ENCODE measurements at places on chromosomes 2 and 18.

- DNase-seq = no peak
Observed at GRCh38 chr2:196566961-196567666, 72.4 kb upstream of the CCDC150 start.

- no peak for DNase-seq
Observed at GRCh38 chr18:32355896-32356295, 114.8 kb downstream of the GAREM1 start.

- DNase-seq = no peak
Observed at GRCh38 chr18:53797998-53798495, 426.4 kb downstream of the MBD2 start.

DNA sequence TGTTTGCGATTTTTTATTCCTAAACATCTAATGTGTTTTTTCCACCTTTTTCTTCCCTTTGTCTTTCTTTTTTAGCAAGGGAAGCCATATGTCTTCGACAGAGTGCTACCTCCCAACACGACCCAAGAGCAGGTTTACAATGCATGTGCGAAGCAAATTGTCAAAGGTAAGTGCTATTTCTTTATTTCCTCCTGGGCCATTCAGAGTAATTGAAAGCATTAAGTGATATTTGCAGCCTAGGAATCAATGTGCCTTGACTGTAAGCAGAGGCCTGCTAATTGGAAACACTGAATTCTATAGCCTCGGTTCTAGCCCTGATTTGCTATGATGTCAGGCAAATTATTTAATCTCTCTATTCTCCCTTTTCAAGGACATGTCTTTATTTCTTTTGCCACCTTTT lies 47.0 kb downstream of the KIF5C start:
- DNase-seq = no peak

DNA sequence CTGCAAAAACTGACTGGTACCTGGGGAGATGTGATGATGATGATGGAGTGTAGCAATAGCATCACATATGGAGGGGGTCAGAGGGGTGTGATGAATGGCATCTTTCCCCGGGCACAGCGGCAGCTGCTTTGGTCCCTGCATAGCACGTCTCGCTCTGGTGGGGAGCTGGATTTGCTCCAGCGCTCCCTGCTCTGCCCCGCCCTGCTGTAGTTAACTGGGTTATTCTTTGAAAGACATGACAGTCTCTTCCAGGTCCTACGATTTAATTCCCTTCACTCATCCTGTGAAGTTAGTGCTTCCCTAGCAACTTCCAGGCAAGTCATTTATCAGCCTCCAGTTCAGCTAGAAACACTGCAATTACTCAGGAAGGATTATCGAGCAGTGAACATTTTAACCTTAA lies 463.1 kb downstream of the TSN start:
- no peak for DNase-seq

DNA sequence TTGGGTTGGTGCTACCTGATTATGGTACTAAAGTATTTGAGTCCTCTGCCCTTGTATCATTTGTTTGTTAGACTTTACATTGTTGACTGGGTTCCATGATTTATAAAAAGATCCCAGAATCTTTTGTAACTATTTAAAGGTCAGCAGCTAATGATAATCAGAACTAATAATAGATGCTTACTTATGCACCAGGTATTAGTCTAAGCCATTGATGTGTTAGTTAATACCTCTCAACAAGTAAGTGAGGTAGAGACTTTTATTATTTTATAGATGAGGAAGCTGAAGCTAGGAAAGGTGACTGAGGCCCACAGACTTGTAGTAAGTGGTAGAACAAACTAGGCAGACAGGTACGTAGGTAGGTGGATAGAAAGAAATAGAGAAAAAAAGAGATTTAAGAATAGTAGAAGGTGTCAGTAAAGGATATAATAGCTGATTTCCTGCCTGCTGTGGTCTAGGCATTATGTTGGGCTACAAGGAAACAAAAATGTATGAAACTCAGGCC lies 68.1 kb downstream of the CRIM1 start:
- no peak for DNase-seq

GRCh38 chr2:10477443-10478297 lies 29.5 kb upstream of the ODC1 start:
- DNase-seq = no peak

- no peak for DNase-seq
Observed at GRCh38 chr18:67239826-67240225, 276.7 kb downstream of the DSEL start.

DNA sequence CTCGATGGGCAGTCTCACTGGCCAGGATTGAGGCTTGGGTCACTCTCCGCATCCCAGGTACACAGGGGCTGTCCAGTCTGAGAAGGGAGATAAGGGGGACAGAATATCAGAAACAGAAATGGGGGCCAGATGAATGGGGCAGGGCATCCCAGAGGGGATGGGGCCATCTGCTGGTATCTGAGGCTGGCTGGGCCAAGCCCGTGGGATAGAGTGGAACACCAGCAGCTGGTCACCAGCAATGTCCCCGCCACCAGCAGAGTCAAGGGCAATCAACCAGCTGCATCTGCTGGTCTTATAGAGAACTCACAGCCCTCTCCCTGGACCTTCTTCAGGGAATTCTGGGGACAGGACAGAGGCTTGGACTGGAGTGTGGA lies 128.8 kb upstream of the HAAO start:
- DNase-seq = no peak

GRCh38 chr18:8947566-8947965 lies 154.9 kb upstream of the NDUFV2 start:
- no peak for DNase-seq

- no peak for DNase-seq
Observed at GRCh38 chr2:234001380-234002160, 48.9 kb upstream of the SPP2 start.

GRCh38 chr2:10892796-10893350 lies 18.9 kb upstream of the KCNF1 start:
- no peak for DNase-seq

- DNase-seq = no peak
Observed at GRCh38 chr2:32200814-32201213, 35.1 kb downstream of the SLC30A6 start.

DNA sequence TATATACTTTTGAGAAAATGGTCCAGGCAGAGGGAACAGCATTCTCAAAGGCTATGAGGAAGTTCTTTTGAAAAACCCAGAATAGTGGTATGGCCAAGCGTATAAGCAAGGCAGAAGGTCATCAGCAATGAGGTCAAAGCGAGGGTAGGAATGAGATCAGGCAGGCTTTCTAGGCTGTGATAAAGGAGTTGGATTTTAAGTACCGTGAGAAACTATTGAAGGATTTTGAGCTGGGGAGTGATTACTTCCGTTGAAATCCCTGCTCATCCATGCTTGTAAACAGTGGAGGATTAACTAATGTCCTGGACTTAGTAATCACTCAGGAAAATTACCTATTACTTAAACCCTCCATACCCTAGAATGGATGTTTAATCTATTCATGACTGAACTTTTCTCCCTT lies 50.2 kb downstream of the EMILIN2 start:
- DNase-seq = no peak

DNA sequence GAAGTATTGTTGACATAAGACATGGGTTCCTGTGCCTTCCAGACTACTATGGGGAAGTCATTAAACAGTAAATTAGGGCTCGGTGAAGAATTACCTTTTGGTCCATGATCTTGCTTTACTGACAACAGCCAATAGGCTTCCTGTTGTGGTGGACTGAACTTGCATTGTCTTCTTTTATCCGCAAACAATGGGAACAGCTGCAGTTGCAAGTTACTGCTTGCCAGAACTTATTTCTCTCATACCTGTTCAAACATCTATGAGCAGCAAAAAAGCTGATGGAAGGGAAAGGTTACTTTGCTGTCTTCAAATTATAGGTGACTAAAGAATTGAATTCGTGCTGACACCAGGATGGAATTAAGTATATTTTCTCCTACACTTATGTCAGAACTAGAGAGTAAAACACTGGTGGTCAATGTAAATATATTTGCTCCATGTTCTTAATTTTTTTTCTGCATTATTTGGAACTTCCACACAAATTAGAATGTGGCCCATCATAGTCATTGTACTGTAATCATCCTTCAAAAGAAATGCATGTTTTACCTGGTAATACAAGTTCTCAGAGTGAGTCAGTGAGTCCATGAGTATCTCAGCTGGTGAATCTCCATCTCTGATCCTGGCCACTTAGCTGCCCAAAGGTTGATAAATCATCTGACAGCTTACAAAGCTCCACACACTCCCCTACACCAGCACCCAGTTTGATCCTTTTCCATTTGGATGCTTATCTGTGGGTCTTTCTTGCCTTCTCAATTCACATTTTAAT lies 37.3 kb upstream of the RNF152 start:
- no peak for DNase-seq

GRCh38 chr2:157743051-157743450 lies 114.4 kb upstream of the ACVR1C start:
- DNase-seq = no peak

GRCh38 chr2:238345297-238345968 lies 25.1 kb downstream of the TRAF3IP1 start:
- DNase-seq = no peak

DNA sequence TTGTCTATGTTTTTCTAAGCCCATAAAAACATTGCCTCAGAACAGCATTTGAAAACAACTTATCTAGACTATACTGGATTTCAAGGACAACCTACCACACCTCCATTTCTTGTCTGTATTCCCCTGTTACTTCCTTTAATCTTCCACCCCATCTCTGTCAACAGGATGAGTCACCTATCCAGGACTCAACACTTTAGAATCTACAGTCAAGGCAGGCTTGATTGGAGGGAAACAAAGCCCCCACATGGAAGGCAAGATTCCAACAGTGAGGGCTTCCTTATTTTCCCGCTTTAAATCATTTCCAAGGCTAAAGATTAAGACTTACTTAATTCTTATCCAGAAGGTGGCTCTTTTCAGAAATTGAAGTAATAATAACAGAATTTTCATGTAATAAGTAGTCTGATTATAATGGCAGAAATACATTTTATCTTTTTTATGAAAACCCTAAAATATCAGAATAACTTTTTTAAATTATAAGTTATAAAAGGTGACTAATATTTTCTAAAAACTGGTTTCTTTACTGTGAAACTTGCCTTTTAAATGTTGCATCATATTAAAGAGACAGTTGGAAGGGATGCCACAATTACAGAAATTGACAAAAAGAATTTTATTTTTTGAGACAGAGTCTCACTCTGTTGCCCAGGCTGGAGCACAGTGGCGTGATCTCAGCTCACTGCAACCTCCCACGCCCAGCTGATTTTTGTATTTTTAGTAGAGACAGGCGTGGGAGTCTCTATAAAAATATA lies 138.7 kb upstream of the CCDC150 start:
- DNase-seq = no peak

- no peak for DNase-seq
Observed at GRCh38 chr18:55079067-55079466, 119.8 kb upstream of the CCDC68 start.

- no peak for DNase-seq
Observed at GRCh38 chr2:64661741-64662169, 8.0 kb upstream of the SERTAD2 start.

GRCh38 chr2:38262069-38262871 lies 114.8 kb downstream of the ATL2 start:
- no peak for DNase-seq

DNA sequence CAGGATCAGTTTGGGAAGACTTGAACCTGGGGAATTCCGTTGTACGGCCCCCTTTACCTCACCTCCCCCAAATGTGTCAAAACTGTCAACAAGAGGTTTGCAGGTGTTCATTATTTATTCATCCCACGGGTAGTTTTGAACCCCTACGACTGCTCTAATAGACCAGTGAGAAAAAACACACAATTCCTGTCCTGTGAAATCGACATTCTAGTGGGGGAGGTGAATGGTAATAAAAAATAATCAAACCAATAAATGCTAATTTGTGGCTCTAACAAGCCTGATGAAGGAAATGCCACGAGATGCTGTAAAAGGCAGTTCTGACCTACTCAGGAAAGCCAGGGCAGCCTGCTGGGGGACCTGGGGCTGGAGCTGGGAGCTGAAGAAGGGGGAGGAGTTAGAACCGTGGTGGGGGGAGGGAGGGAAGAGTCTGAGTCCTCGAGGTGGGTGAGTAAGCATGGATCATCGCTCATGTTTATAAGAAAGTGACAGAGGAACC lies 463 bp upstream of the DNAJB2 start:
- no peak for DNase-seq

- DNase-seq = peak; percentile 54
Observed at GRCh38 chr18:23131693-23132319, 3.5 kb upstream of the CABLES1 start.

GRCh38 chr2:58073751-58074150 lies 27.1 kb downstream of the VRK2 start:
- no peak for DNase-seq

GRCh38 chr18:26635466-26635865 lies 87.1 kb upstream of the KCTD1 start:
- no peak for DNase-seq

GRCh38 chr2:172375251-172375650 lies 52.1 kb upstream of the ITGA6 start:
- no peak for DNase-seq

DNA sequence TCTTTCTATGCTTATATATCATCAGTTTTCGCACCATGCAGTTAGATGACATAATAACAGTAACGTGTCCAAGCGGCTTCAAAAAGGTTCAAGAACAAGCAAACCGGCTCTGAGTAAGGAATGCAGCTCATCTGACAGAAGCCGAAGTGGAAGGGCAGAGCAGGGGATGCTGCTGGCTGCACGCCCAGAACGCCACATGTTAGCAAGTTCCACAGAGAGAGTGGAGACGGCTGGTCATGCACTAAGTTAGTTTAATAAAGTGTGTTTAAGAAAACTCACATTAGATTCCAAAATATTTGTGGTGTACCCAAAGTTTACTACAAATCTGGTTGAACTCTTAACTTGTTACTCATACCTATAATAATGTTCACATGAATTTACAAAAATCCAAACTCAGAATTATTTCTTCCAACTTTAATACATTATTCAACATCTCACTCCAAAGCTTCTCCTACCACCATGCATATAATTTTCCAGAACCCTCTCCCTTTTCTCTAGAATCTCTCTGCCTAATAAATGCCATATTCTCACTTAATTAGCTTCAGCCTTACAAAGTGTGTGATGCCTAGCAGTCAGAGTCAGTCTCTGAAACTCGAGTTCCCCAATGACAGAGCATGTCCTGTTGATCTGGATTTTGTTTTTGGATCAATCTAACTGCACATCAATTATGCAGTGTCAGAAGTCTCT lies 170.0 kb downstream of the DNAH7 start:
- no peak for DNase-seq

DNA sequence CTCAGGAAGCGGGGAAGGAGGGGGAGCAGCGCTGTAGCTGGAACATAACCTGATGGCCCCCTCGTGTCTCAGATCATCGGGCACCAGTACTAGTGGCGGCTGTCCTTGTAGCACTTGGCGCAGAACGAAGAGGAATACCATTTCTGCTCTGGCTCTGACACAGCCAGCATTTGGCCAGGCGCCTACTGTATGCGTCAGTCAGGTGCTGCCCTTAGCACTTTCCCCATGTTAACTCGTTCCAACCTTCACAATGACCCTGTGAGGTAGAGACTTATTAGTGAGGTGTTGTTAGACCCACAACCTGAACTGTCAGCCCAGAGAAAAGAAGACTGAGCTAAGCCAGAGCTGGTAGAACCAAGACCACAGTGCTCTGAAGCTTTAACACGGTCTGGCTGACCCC lies 47.7 kb upstream of the EML6 start:
- DNase-seq = no peak
